ENCODE measurements at places on chromosomes 1 and 21.

- DNase-seq, result peak; percentile 14
These were observed 66.5 kb downstream of the SH3BGR start for GRCh38 chr21:39518055-39518846.

GRCh38 chr1:38064197-38064903, 17.8 kb upstream of the POU3F1 start:
- DNase-seq, result no peak

DNA sequence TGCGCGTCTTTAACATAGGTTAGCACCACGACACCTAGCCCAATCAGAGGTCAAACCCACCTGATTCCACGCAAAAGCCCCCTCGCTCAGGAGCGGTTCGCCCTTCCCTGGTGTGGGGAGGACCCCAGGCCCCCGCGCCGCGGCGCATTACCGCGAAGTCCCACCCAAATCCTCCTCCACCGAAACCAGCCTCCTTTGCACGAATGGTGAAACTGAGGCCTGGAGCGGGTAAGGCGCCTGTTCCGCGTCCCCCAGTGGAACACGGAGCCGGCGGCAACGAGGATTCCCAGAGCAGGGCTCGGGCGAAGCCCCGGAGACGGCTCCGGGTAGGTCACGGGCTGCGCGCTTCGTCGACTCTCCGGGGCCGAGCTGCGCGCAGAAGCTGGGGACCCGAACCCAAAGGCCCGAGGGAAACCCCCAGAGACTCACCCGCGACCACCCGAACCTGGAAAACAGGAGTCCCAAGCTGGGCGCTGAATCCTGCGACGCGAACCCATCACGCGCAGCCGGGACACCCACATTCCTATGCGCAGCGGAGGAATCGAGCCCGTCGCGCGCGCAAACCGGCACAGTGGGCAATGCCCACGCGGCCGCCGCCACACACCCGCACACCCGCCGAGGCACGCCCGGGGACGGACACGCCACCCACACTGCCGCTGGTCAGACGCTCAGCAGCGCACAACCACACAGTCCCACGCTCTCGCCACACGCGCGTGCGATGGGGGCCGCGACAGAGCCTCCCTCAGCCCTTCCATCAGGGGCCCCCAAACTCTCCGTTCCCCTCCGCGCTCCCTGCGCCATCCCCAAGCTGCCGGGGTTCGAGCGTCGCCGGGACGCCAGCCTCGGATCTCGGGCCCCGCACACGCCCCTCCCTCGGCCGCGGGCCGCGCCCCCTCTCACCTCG, 507 bp downstream of the GLIS1 start:
- DNase-seq, result no peak

DNA sequence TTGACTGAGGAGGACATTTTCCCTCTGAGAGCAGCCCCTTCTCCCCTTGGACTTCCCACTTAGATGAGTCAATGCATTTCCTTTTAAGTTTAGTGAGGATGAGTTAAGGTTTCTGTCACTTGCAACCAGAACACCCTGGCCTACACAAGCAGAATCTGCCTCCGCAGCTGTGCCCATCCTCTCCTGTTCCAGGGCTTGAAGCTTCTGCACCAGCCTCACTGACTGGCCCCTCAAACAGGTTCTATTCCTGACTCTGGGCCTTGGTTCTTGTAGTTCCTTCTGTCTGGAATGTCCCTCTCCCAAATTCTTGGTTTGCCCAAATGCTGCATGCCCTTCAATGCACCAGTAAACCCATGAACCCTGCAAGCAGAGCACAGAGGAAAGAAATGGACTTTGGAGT, 394.4 kb downstream of the PTPRU start:
- no peak for DNase-seq

DNA sequence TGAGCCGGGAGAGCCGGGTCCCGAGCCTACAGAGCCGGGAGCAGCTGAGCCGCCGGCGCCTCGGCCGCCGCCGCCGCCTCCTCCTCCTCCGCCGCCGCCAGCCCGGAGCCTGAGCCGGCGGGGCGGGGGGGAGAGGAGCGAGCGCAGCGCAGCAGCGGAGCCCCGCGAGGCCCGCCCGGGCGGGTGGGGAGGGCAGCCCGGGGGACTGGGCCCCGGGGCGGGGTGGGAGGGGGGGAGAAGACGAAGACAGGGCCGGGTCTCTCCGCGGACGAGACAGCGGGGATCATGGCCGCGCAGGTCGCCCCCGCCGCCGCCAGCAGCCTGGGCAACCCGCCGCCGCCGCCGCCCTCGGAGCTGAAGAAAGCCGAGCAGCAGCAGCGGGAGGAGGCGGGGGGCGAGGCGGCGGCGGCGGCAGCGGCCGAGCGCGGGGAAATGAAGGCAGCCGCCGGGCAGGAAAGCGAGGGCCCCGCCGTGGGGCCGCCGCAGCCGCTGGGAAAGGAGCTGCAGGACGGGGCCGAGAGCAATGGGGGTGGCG, 371 bp downstream of the ARID1A start:
- DNase-seq, result no peak

DNA sequence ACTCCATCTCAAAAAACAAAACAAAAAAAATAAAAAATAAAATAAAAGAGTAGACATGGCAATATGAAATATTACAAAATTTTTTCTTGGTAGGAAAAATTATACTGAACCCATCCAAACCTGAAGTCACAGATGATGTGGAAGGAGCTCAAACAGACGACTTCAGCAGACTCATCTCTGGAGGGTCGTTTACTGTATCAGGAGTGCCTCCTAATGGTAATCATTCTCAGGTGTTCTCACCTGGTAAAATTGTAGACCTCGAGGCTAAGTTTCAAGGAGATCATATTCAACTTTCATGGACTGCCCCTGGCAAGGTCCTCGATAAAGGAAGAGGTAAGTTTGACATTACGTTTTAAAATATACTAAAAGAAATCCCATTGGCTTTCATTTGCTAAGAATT, 54.3 kb upstream of the SH3GLB1 start:
- no peak for DNase-seq

Measured in amniotic stem cell (primary cell).